ENCODE measurements at places on chromosomes 5 and 9.
A peak's percentile ranks its signal among the peaks of the same experiment; 100 is the strongest.

- peak; percentile 17 for DNase-seq
Measured at GRCh38 chr9:13228431-13228830, 51.1 kb downstream of the MPDZ start.

GRCh38 chr9:123164285-123164684 is 104.1 kb downstream of the STRBP start:
- no peak for DNase-seq

DNA sequence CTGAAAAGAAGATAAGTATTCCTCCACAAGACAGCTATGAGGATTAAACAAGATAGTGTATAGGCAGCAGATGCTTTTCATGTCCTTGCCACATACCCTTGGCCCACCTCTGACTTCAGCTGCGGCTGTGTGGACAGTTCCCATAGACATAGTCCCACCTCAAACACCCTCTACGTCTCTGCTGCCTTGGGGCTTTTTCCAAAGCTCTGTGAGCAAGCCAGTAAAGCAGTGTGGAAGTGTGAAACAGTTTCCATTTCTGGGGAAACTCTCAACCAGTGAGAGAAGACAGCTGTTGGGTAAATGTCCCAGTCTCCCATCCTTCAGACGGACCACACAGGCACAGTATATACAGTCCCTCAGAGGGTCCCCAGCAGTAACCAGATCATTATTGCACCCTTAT is 125.5 kb downstream of the CDK5RAP2 start:
- no peak for DNase-seq

- DNase-seq, result no peak
Measured at GRCh38 chr9:120711354-120711753, 2.9 kb downstream of the MEGF9 start.

DNA sequence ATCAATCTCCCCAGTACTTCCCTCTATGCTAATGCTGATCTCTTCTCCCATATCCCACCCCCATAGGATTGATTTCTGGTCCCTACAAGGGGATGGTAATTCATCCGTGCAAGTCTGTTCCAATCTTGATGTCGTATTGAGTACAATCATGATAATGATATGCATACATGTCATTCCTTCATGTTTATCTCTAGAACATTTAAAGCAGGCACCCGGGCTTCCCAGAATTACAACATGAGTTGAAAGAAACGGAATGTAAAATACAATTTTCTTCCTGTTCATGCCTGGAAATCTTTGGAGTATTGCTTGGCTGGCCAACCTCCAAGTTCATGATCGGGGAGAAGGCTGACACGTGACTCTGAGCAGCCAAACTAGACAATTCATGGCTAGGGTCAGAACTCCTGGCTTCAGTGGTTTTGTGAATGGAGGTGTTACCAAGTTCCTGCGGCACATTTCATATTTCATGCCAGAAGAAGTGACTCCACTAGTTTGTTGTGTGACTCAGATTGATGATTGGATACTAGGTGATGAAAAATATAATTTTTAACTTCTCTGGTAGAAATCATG is 66.6 kb downstream of the C9orf152 start:
- peak; percentile 96 for DNase-seq

- DNase-seq, result no peak
Measured at GRCh38 chr5:148986636-148987035, 76.2 kb downstream of the SH3TC2 start.

DNA sequence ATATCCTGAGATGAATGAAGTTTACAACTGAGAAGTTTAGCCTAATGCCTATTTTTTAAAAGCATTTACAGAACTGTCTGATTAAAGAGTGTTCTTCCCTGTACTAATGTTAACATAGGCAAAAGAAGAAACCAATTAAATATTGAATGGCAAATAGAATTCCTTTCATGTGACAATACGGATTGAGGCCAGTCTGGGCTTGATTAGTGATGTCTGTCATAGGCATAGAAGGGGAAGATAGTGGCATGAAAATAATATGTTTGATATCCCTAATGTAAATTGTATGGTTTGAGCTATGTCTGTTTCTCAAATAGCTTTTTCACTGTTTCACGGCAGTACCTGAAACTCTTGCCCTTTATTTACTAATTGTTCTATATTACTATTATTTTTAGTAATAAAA is 443.1 kb upstream of the CLINT1 start:
- DNase-seq, result no peak

- DNase-seq, result peak; percentile 62
Measured at GRCh38 chr5:87411973-87412629, 629 bp downstream of the CCNH start.

GRCh38 chr9:70613024-70613768 is 198.7 kb upstream of the KLF9 start:
- DNase-seq, result peak; percentile 58

DNA sequence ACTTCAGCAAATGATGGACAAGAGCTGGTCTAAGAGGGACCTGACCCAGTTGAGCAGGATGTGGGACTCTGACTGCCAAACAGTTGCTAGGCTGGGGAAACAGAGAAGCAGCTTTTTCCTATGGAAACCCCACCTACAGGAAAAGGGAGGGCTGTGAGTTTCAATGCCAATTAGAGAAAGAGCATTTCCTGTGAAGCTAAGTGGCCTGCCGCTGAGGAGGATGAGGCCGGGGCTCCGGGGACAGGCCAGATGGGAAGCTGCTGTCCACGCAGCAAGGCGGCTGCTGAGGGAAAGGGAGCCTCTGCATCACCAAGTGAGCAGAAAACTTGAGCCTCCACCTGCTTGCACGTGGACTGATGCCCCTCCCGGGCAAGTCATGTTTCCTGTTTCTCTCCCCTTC is at the start of gene PCDH12:
TSS of gene PCDH12 (minus strand) at position 90 of the 400 bp plus-strand sequence. CDS start 351 bp downstream, outside the sequence.
- DNase-seq, result peak; percentile 25

GRCh38 chr9:128414461-128414860 is 6.2 kb upstream of the CERCAM start:
- no peak for DNase-seq

GRCh38 chr9:115590011-115590410 is 472.1 kb upstream of the TNC start:
- DNase-seq, result peak; percentile 94

- no peak for DNase-seq
Measured at GRCh38 chr9:127773272-127773671, 5.2 kb downstream of the SH2D3C start.

DNA sequence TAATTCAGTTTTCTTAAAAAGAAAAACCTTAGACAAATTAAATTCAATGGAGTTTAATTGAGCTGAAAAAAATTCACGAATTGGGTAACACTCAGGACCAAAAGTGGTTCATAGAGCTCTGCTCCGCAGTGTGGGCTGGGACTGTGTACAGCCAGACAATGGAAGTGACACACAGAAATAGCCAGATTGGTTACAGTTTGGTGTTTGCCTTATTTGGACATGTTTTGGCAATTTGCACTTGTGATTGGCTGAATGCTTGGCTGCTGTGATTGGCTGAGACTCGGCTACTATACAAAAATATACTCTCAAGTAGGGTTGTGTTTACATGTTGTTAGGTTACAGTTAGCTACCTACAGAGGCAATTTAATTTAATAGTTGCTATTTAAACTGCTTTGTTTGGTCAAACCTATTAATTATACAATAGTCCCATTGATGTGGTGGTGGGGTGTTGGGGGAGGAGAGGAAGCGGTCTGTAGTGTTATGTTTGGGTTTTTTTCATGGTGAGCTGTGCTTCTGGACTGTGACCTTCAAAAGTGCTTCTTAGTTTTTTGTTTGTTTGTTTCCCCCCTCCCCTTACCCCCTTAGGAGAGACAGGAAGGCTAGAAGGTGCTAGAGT is 95.2 kb downstream of the CNTLN start:
- DNase-seq, result no peak

DNA sequence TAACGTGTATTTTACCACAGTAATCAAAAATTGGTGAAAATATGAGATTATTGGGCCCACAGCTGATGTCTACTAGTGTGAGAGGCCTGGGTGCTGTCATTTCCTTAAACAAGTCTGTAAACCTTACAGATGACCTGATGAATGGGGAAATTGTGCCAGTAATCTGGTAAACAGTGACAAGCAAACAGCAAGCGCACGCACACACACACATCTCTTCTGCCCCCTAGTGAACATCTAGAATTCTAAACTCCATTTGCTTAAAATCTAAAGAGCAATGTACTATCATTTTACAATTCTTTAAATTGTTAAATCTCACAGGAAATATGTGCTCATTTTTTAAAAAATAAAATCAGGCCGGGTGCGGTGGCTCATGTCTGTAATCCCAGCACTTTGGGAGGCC is 7.5 kb upstream of the RAPGEF1 start:
- peak; percentile 79 for DNase-seq

GRCh38 chr9:97475059-97475458 is 26.4 kb upstream of the TMOD1 start:
- DNase-seq, result peak; percentile 21

- peak; percentile 49 for DNase-seq
Measured at GRCh38 chr5:148730270-148730669, 75.9 kb upstream of the HTR4 start.

DNA sequence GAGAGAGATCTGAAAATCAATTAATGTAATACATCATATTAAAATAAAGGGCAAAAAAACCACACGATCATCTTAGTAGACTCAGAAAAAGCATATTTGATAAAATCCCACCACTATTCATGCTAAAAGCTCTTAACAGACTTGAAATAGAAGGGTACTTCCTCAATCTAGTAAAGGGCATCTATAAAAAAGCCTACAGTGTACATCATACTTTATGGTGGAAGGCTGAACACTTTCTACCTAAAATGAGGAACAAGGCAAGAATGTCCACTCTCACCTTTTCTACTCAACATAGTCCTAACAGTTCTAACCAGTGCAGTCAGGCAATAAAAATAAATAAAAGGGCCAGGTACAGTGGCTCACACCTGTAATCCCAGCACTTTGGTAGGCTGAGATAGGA is 38.9 kb downstream of the POLK start:
- no peak for DNase-seq
